Renal cortex interstitium (tissue), 15 donors: ENCODE measurements at places on chromosomes 11 and 22. TPM values are rescaled to one million over a fixed set of nuclear protein-coding genes. Genes with fewer than 3 reads are reported as not detected.

GUCD1 gene
- polyA plus RNA-seq: 80.8 TPM

CREB3L1 gene
- 11.7 TPM for polyA plus RNA-seq

SHISA8 gene
- polyA plus RNA-seq: 1.3 TPM

- no peak for DNase-seq
These were observed 125.2 kb downstream of the PHF21B start for GRCh38 chr22:44884562-44884961.

- peak; percentile 71 for DNase-seq
These were observed 377.0 kb downstream of the ETS1 start for GRCh38 chr11:128210148-128210940.

DNA sequence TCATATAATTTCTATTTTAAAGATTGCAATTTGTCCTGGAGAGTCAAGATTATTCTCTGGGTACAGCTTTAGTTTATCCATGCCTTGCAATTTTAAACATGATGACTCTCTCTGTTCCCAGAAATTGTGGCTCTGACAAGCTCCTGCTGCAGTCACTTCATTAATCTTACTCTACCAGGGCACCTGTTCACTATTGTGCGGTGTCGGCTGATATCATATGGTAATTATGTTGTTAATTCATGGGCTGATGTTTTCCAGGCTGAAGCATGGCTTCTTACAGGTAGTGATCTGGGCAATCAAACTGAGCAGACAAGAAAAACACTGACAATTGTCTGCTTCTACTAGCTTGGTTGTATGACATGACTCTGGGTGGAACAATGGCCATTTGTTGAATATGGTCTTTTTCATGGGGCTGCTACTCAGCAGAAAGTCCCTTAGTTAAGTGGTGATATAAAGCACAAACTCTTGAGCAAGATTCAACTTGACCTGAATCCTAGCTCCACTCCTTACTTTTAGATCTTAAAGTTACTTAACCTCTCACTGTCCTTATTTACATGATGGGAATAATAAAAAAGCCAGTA, 230.7 kb downstream of the FAT3 start:
- DNase-seq: no peak

DNA sequence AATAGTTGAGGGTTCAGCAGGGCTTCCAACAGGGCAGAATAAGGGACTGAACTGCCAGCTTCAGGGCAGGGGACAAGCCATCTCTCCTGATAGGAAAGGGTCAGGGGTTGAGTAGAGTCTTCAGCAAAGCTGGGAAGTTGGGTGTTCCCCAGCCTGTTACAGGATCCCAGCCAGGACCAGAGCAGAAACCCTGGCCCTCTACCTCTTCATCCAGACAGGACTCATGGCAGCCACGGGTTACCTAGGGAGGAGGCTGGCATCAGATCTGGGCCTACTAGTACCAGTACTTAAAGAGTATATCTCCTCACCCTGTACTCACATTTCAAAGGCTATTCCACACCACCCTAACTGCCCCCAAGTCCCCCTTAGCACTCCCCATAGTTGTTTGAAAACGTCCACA, 2.4 kb upstream of the TAF10 start:
- no peak for DNase-seq

GRCh38 chr11:7413961-7414915, 71.1 kb upstream of the OLFML1 start:
- no peak for DNase-seq

DNA sequence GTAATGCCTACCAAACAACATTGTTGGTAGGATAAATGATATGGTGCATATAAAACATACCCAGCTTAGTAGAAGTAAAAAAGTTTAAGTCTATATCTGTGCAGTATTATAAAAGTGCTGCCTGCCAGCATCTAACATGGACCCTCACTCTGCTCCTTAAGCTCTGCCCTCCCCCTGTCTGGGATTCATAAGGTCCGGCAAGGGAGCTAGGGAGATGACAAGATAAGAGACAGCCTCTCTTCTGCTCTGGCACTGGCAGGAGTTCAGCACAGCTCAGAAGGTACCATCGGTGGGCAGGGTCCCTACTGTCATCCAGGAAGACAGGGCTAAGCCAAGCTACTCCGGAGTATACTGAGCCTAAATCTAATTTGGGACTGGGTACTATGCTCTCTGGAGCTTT, 42.8 kb downstream of the TRIM66 start:
- DNase-seq: no peak
